ENCODE measurements at places on chromosomes 6 and 20.

DNA sequence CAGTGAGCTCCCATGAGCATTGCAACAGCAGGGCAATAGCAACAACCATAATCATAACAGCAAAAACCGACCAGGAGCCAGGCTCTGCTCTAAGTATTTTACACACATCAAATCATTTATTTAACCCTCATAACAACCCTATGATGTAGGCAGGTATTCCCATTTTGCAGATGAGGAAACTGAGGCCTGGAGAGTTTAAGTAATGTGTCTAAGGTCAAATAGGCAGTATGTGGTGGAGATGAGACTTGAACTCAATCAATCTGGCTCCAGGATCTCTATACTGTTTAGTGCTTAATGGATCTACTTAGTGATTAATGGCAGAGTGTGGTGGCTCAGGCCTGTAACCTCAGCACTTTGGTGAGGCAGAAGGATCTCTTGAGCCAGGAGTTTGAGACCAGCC is 3.4 kb downstream of the TMEM151B start:
- H3K27ac ChIP-seq: no peak overlapping the region
- peaks cover 69% of the 10 kb centered on the region for H3K27me3 ChIP-seq
- H3K4me3 ChIP-seq: no peak overlapping the region
- H3K36me3 ChIP-seq: no peaks in the 10 kb centered on the region
- peaks cover 21% of the 10 kb centered on the region for H3K4me1 ChIP-seq

- no peak overlapping the region for H3K4me3 ChIP-seq
- no peaks in the 10 kb centered on the region for H3K36me3 ChIP-seq
- H3K4me1 ChIP-seq: no peaks in the 10 kb centered on the region
- DNase-seq: no peak
- H3K27ac ChIP-seq: no peak overlapping the region
- peaks cover 2% of the 10 kb centered on the region for H3K27me3 ChIP-seq
Measured at GRCh38 chr6:104656235-104656634, 203.5 kb downstream of the HACE1 start.

GRCh38 chr6:56693246-56693607 is 50.5 kb upstream of the DST start:
- no peaks in the 10 kb centered on the region for H3K4me1 ChIP-seq
- no peak for DNase-seq
- no peak overlapping the region for H3K4me3 ChIP-seq
- H3K27me3 ChIP-seq: no peaks in the 10 kb centered on the region
- H3K36me3 ChIP-seq: no peaks in the 10 kb centered on the region

- H3K27ac ChIP-seq: no peak overlapping the region
- DNase-seq: no peak
- H3K4me1 ChIP-seq: no peaks in the 10 kb centered on the region
- H3K27me3 ChIP-seq: no peaks in the 10 kb centered on the region
- H3K4me3 ChIP-seq: no peak overlapping the region
- no peaks in the 10 kb centered on the region for H3K36me3 ChIP-seq
Measured at GRCh38 chr20:16944745-16945144, 196.6 kb downstream of the OTOR start.

GRCh38 chr6:88730611-88731011 is 232.8 kb downstream of the RNGTT start:
- no peak for DNase-seq
- no peak overlapping the region for H3K27ac ChIP-seq
- H3K4me3 ChIP-seq: no peak overlapping the region
- no peaks in the 10 kb centered on the region for H3K36me3 ChIP-seq
- H3K27me3 ChIP-seq: no peaks in the 10 kb centered on the region

GRCh38 chr6:22068561-22069305 is 228.1 kb downstream of the PRL start:
- H3K4me3 ChIP-seq: no peak overlapping the region
- no peaks in the 10 kb centered on the region for H3K4me1 ChIP-seq
- no peak overlapping the region for H3K27ac ChIP-seq
- no peak for DNase-seq

- no peaks in the 10 kb centered on the region for H3K27me3 ChIP-seq
- H3K27ac ChIP-seq: no peak overlapping the region
- no peaks in the 10 kb centered on the region for H3K4me1 ChIP-seq
- H3K4me3 ChIP-seq: no peak overlapping the region
- no peaks in the 10 kb centered on the region for H3K36me3 ChIP-seq
Measured at GRCh38 chr6:25307805-25308494, 28.8 kb downstream of the CARMIL1 start.

DNA sequence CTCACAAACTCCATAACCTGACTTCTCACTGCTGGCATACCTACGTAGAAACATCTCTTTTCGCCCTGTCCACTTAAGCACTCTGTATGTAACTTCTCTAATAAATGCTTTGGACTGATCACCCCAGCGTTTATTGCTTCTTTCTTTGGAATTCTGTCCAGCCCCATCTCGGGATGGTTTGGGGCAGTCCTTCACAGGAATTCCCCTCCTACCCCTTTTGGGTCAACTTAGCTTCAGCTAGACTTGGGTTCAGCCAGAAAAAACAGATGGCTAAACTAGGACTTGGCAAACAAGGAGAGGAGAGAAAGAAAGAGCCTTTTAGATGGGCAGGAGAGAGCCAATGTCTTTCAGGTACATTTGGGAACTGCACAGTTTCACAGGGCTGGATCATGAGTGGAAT is 3.9 kb upstream of the LTV1 start:
- H3K27me3 ChIP-seq: no peaks in the 10 kb centered on the region
- H3K4me3 ChIP-seq: no peak overlapping the region
- DNase-seq: no peak
- no peaks in the 10 kb centered on the region for H3K36me3 ChIP-seq

DNA sequence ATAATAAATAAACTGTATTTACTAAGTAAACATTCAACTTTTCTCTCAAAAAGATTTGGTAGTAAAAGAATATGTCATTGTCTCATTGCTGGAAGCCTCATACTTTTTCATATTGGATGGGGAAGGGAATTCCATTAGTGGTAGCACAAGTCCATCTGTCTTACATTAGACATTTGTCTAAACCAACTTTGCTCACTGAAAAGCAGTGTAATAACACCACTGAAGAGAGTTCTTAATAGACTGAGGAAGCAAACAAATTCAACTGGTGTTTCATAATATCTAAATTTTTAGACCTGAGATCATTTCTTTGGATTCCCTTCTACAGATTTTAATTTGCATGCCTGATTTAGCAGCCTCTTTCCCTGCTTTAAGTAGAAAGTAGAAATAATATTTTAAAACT is 62.7 kb downstream of the PLCB1 start:
- DNase-seq: no peak
- H3K27ac ChIP-seq: no peak overlapping the region
- H3K36me3 ChIP-seq: no peaks in the 10 kb centered on the region
- no peaks in the 10 kb centered on the region for H3K4me1 ChIP-seq
- no peaks in the 10 kb centered on the region for H3K27me3 ChIP-seq

Data from CD4-positive, alpha-beta T cell (primary cell).